Gastrocnemius medialis (tissue), 4 donors: ENCODE measurements at places on chromosomes 12 and 14.
A peak's percentile ranks its signal among the peaks of the same experiment; 100 is the strongest.

DNA sequence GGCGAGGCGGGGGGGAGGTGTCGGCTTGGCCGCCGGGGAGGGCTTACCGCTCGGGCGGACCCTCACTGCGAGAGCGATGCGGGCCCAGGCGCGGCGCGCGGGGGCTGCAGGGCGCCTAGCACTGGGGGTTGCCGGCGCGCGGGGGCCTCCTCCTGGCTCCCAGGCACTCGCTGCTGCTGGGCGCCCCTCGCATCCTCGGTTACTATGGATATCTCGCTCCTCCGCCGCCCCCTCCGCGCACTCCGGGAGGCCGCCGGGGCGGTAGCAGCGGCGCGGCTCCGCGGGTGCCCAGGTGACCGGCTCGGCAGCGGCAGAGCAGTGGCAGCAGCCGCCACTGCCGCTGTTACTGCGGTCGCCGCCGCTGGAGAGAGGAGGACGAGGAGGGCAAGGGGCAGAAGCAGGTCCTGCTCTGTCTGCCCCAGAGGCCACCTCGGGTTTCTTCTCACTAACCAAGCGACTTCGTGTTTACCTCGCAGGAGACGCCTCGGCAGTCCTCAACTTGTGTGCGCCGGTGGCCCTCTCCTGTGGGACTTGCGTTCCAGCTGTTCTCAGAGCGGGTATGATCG is 250.1 kb downstream of the APAF1 start:
- no peak for DNase-seq

DNA sequence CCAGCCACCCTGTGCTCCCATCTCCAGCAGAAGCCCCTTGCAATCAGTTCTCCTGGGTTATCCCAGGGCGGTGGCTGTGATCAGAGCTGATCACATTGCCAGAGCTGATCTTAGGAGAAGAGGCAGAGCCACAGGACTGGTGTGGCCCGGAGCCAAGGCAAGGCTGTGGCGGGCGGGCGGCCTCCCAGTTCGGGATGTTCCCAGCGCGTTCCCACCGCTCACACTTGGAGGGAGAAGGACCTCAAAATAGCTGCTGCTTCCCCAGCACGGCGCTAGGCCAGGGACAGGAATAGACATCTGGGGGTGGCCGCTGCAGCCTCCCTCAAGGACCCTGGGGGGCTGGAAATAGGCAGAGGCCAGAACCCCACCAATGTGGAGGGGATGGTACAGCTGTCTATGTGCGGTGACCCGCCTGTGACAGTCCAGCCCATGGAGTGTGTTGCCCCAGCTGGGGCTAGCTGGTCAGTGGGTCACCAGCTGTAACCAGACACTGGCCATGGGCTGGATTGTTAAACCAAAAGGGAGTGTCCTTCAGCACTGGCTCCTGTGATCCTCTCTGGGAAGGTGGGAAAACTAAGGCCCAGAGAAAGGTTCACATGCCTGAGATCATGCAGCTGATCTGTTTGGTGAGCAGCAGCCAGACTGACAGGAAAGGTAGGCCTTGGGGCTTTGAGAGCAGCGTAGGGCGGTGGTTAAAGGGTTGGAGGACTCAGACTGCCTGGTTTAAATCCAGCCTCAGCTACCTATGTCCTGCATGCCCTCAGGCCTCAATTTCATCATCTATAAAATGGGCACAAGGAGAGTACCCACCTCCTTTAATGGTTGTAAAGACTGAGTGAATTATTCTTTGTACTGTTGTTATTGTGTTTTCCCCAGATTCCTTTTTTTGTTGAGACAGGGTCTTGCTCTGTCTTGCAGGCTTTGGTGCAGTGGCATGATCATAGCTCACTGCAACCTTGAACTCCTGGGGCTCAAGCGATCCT is 8.0 kb upstream of the POP5 start:
- peak; percentile 81 for DNase-seq

- DNase-seq, result peak; percentile 16
These were observed 4.1 kb upstream of the IGF1 start for GRCh38 chr12:102484428-102484958.

- no peak for DNase-seq
These were observed 766.4 kb upstream of the TMEM132C start for GRCh38 chr12:127500512-127501035.

DNA sequence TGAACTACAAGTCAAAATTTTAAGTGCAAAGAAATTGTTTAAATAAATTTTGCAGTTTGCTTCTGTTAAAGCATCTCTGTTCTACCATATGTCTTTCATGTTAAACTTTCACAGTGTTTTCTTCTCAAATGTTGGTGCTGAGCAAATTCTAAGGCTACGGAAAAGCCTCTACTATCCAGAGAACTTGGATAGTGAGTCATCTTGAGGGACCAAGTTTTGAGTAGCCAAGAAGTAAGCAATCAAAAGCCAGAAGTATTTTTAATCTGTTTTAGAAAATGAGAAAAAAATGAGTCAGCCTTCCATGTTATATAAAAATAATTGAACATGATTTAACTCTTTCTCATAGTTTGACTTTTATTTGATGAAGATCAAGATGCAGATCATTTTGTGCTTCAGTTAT is 3.3 kb downstream of the BRMS1L start:
- DNase-seq, result no peak

GRCh38 chr12:62676521-62677307 is 210.1 kb downstream of the MON2 start:
- DNase-seq, result no peak

DNA sequence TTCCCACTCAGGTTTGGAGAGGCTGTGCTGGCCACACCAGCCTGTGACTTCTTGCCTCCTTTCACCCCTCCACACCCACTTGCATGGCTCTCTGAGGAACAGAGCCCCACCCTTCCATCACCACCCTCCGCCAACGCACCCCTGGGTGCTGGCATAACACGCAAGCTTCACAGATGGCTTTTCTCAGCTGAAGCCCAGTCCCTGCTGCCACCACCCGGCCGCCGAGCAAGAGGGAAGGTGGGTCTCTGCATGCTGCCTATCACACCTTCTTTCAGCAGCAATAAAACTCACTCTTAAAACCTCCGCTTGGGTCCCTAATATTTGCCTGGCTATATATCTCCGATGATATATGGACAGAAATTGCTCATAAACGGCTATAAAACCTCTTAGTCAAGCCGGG is 41.6 kb downstream of the SMUG1 start:
- DNase-seq, result no peak

DNA sequence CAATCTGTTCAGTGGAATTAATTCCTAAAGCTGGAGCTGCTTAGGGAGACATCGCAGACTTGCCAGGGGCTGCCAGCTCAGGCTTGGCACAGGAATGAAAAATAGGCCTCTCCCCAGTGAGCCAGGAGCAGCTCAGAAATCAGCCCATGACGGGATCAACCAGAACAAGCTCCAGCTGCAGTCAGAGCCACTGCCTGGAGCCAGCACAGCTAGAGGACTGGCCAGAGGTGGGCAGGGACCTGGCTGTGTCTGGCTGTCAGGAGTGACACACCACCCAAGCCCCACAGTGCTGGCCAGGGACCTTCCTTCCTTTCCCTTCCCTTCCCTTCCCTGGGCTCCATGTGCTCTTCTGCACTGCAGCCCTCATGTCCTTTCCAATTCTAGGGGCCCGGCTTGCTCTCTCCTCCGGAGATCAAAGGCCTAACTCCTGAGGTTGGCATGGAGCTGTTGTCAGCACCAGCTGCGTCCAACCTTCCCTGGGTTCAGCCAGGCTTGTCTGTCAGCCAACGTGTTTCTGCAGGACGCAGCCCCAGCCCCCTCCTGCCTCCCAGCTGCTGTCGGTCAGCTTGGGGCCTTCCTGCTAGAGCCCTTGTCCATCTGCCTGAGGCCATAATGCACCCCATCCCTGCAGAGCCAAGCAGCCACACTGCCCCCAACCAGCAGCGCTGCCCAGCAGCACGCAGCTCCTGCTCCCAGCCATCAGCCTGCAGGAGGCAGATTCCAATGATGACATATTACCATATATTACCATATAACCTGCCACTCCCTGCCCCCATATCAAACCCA is 149.3 kb downstream of the CALM1 start:
- DNase-seq, result peak; percentile 76

DNA sequence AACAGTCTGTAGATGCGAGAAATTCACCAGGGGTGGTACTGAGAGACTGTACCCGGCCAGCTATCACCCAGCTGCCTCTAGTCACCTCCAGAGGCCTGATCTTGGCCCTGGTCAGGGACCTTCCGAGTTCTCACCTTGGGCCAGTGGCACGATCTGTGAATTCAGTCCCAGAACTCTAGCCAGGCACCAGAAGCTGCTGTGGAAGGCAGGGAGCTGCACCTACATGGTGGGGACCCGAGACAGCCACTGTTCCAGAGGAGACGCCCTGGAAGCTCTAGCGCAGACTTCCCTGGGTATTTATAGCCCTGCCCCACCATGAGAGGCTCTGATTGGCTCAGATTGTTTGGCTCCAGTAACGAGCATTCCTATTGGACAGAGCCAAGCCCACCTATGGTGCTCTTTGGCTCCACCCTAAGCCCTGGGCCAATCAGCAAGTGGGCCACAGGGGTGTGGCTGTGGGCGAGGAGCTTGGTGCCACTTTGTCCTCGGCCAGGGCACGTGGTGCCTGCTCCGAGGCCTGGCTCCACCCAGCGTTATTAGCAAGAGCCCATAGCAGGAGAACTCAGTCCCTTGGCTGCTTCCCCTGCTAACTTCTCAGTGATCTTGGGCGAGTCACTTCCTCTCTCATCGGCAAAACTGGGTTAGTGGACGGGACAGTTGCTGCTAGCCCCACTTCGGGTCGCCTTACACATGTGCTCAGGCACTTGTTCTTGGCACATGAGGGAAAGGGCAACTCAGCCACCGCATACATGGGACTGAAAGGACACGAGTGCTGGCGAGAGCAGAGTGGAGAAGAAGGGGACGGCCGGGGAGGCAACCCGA is 89.0 kb upstream of the BCL11B start:
- no peak for DNase-seq

DNA sequence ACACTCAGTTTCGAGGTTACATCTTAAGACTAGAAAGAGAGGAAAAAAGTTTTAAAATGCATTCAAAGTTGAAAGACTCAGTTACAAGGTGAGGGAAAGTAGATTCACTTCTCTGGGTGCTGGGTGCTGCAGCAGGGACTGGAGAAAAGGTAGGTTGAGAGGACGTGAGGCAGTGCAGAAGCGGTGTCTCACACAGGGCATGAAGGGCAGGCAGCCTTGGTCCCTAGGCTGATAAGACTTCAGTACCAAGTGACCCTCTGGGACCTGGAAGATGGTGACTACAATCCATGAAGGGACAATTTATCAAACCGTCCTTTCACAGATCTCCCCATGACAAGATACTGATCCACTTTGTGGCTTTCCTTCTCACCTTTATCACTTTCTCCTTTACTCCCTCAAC is 22.5 kb upstream of the UTP20 start:
- no peak for DNase-seq

DNA sequence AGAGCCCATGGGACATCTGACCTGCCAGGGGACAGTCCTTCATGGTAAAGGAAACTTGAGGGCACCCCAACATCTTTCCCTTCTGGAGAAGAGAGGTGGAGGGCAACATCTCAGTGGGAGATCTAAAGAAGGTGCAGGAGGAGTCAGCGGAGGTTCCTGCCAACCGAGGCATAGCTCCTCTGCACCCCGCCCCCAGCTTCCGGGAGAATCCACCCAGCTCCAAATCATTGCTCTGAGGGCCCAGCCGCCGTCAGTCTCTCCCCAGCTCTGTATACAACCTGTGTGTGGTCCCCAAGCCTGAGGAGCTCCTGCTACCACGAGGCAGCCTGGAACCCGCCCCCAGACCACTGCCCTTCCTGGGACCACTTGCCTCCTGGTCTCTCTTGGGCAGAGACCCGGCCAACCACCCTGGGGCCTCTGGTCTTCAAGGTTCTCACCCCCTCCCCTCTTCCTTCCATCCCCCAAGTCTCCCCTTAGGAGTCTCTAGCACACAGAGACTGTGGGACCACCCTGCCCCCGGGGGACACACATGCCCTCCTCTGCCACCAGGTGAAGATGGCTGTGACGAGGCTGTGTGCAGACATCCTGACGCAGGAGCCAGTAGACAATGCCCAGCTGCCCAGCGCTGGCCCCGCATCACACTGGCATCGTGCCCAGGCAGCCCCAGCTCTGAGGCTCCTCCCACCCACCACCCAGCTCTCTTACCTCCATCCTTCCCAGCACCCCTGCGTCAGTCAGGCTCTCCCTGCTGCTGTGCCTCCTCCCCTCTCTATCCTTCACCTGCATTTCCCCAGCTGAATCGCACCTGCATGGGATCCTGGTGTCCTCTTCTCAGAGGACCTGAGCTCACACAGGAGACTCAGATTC is 13.0 kb upstream of the NUDT14 start:
- DNase-seq, result no peak

DNA sequence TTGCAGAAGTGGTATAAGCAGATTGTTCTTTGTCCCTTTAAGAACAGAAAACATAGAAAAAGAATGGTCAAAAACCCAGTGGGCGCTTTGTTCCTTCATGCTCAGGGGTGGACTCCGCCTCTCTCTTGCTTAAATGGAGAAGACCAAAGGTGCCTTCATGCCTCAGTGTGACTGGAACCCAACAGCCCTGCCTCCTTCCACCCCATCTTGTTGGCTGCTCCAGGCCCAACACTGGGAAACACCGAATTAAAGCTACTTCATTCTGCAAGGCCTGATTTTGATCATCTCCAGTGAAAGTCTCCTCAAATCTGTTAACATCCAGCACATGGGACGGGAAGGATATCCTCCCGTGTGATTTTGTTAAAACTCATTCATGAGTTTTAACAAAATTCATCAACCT is 103.7 kb downstream of the BCL11B start:
- no peak for DNase-seq

DNA sequence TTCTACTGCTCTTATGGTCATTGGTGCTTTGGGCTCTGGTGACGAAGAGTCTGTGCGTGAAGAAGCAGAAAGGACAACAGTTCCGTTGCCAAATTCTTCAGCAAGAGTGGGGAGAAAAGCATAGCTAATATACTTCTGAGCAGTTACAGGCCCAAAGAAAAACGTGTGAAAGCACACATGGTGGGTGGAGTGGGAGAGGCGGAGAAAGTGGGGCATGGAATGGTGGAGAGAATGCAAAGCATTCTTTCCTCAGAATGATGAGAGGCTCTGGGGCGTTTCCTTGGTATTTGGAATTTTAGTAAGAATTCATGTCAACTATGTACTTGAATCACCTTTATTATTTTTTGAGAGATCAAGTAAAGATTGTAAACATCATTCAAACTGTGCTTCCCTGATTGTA is 396.1 kb downstream of the NAV3 start:
- no peak for DNase-seq

- no peak for DNase-seq
These were observed 22.7 kb upstream of the PRMT8 start for GRCh38 chr12:3468329-3468728.

- DNase-seq, result no peak
These were observed 32.8 kb downstream of the CCDC91 start for GRCh38 chr12:28223025-28223554.

- peak; percentile 41 for DNase-seq
These were observed 9.1 kb downstream of the ADSS1 start for GRCh38 chr14:104732931-104733681.
